Renal pelvis (tissue), 12 donors: ENCODE measurements at places on chromosomes 7 and 10. TPM values are rescaled to one million over a fixed set of nuclear protein-coding genes. Genes with fewer than 3 reads are reported as not detected.

The BMI1 gene
- 87.6 TPM for polyA plus RNA-seq

The TRPV5 gene
- 0.56 TPM for polyA plus RNA-seq

The WEE2 gene
- polyA plus RNA-seq = 0.36 TPM

The TMEM236 gene
- 0.24 TPM for polyA plus RNA-seq

The CALML3 gene
- polyA plus RNA-seq = not detected

The C10orf67 gene
- 2.2 TPM for polyA plus RNA-seq

The NEUROG3 gene
- not detected for polyA plus RNA-seq

The OPALIN gene
- not detected for polyA plus RNA-seq

The ASZ1 gene
- polyA plus RNA-seq = not detected

The OPN1SW gene
- 1.2 TPM for polyA plus RNA-seq

GRCh38 chr10:35433851-35434426 lies 97.6 kb downstream of the CCNY start:
- peak; percentile 27 for DNase-seq

GRCh38 chr10:52256832-52257691 lies 57.0 kb upstream of the DKK1 start:
- DNase-seq = no peak

DNA sequence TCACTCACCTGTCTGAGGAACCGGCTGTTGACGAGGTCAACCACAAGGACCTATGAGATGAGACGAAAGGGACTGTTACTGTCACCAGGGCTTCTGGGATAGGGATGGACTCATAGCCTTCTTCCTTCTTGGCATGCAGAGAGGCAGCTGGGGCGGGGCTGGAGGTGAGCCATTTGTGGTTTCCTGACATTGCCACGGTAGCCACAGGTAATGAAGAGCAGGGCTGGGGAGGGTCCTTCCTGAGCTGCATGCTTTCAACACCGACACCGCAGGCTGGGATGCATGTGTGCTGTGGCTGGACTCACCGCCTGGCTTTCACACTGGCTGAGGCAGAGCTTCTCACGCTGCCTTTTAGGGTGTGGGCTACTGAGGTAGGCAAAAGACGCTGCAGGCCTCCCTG lies 46.4 kb upstream of the MKRN1 start:
- no peak for DNase-seq

- no peak for DNase-seq
Observed at GRCh38 chr10:103757531-103758293, 97.7 kb downstream of the SH3PXD2A start.

- peak; percentile 11 for DNase-seq
Observed at GRCh38 chr7:107201795-107202450, 33.1 kb downstream of the HBP1 start.

GRCh38 chr7:155804897-155805825 lies 7.1 kb downstream of the SHH start:
- no peak for DNase-seq

GRCh38 chr7:80186721-80187120 lies 52.1 kb downstream of the GNAI1 start:
- no peak for DNase-seq

DNA sequence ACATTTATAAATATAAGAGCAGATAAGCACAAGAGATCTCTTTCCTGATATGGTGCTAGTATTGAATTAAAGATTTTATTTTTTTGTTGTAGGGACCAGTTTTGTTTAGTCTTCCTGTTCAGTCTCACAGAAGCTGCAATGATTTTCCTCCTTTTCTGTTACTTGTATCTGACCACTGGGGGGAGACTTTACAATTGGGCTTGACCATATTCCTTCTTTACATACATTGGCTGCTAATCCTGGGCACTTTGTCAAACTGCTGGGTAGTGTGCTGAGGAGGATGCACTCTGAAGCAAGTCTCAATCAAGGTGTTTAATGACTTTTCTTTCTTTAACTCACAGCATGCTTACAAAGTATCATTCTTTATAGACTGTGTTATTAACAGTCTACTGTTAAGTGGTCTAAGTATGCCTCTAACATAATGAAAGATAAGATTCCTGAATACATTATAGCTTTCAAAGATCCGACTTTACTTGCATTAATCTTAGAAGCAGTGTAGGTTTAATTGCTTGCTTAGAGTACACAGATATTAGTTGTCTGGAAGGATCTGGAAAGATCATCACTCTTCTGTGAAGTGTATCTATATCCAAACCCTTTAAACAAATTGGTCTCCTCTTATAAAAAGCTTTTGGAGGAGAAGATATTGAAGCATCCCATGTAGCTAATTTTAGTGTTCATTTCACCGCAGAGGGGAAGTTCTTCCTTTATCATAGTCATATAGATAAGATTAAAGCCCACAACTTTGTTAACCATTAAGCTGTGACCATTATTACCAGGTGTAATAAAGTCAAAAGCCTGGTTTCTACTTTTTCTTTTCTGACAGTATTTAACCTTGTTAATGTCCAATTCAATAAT lies 3.1 kb downstream of the PALS2 start:
- DNase-seq = peak; percentile 39

GRCh38 chr7:51126813-51127617 lies 189.6 kb downstream of the COBL start:
- no peak for DNase-seq

DNA sequence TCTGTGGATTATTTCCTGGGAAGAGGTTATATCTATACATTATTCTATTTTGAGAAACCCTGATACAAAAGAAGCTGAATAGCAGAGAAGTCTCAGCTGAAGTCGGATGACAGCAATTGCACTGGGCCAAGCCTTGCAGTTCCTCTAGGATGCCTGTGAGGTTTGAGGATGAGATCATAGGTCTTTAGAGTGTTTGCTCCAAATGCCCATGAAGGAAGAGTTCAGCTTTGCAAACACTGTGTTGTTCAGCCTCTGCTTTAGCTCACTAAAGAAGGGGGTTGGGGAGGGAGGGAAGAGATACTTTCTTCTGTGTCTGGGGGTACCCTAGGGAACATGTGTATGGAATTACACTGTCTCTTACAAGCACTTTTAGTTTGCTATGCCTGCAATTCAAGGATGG lies 282.5 kb upstream of the NRP1 start:
- no peak for DNase-seq

DNA sequence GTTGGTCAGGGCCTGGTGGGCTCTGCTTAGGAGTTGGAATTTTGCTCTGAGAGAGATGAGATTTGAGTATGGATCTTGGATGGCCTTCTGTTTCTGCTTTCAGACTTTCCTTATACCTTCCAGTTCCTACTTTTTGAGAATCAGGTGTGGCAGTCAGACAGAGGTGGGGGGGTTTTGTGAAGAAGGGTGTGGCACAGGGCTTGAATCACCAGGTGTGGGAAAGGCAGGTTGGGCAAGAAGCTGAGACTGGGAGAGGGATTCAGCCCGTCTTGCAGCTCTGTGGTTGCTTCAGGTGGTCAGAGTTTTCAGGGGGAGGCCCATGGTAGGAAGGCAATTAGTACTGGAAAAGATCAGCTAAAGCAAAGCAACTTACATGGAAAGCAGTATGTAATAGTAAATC lies 340.2 kb downstream of the LRMDA start:
- no peak for DNase-seq

DNA sequence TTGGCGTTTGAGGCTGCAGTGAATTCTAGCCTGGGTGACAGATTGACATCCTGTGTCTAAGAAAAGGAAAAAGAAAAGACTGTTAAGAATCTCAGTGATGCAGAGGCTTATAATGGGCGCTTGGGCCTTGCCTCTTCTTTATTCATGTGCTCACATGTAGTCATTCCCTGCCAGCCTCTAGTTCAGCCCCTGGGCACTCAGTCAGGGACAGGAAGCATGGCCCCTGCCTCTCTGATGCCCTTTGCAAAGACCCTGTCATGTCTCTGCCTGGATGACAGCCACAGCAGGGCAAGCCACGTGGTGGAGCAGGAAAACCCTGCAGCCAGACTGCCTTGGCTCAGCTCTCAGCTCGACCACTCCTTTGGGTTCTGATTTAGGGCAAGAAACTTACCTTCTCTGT lies 368.9 kb downstream of the RPS24 start:
- DNase-seq = no peak

- DNase-seq = no peak
Observed at GRCh38 chr10:86258941-86259340, 107.7 kb downstream of the GRID1 start.

DNA sequence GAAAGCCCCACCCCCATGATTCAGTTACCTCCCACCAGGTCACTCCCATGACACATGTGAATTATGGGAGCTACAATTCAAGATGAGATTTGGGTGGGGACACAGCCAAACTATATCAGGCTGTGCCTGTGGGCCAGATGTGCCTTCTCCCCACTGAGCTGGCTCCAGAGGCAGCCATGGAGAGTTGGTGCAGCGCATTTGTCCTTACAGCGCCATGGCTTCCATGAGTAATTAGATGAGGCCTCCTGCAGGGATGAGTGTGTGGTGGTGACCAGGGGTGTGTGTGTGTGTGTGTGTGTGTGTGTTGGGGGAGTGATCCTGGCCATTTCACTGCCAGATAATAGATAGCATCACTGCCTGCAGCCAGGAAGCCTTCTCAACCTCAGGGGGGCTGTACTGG lies 94.6 kb downstream of the FANK1 start:
- no peak for DNase-seq

GRCh38 chr7:131072505-131073091 lies 255.1 kb upstream of the MKLN1 start:
- DNase-seq = no peak

- DNase-seq = no peak
Observed at GRCh38 chr7:37285706-37286453, 162.8 kb downstream of the ELMO1 start.

- DNase-seq = peak; percentile 46
Observed at GRCh38 chr7:128738570-128739047, 550 bp upstream of the CALU start.

GRCh38 chr7:32073533-32073932 lies 3.3 kb upstream of the PDE1C start:
- DNase-seq = no peak

DNA sequence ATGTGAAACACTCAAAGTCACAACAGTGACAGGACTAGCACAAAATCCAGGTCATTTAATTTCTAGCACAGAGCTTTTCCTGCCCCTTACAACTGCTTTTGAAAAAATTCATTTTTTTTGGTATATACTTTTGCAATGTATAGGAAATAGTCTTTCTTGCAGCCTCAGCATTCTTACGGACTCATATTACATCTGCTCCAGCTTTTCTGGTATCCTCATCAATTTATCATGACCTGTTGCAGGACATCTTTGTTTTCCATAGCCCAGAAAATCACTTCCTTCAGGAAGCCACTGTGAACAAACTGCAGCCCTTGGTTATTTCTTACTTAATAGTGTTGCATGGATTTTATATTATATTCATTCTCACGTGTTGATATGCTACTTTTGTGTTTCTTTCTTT lies 347.9 kb upstream of the MTPN start:
- no peak for DNase-seq

- DNase-seq = no peak
Observed at GRCh38 chr10:35572583-35572982, 32.6 kb upstream of the GJD4 start.

DNA sequence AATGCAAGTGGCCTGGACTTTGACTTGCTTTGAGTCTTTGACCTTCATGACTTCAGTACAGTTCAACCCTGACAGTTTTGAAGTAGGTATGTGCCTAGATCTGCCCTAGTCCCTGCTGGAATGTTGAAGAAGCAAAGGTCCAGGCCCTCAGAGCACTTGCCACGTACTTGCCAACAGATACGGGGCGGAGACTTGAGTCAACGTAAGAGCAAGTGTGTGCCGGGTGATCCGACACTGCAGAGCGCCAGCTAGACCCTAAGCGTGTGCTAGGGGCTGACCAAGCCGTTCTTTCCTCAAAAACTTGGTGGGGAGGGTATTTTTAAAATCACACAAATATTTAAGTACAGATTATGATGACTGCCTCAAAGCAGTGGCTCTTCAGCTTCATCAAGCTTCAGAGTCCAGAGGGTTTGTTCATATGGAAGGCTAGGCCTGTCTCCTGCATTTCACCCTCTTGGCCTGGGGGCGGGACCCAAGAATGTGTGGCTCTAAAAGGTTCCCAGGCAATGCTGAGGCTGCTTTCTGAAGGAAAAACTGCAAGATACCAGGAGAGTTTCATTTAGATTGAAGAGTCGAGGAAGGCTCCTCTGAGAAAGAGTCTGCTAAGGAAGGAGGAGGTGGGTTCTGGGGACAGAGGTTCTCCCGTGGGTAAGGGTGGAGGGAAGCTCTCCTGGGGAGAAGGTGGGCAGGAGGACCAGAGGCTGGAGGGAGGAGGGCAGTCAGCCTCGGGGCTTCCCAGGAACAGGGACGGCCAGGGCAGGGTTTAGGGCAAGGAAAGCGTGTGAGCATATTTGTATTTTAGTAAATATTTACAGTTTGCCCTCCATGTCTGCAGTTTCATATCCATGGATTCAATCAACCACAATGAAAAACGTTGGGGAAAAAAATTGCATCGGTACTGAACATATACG lies 160.3 kb downstream of the EGFR start:
- no peak for DNase-seq

GRCh38 chr7:99005776-99006175 lies 127.4 kb downstream of the TRRAP start:
- DNase-seq = no peak

GRCh38 chr7:45920502-45921380 lies at the start of gene IGFBP3:
IGFBP3 (minus strand) TSS chr7:45921272; CDS start chr7:45921140, 132 bp downstream.
- peak; percentile 67 for DNase-seq

- no peak for DNase-seq
Observed at GRCh38 chr10:99536338-99537085, 3.8 kb downstream of the NKX2-3 start.
